ENCODE measurements at places on chromosomes 12 and 14.

GRCh38 chr14:70642303-70643235, 853 bp downstream of the TTC9 start:
- peak; percentile 11 for DNase-seq

DNA sequence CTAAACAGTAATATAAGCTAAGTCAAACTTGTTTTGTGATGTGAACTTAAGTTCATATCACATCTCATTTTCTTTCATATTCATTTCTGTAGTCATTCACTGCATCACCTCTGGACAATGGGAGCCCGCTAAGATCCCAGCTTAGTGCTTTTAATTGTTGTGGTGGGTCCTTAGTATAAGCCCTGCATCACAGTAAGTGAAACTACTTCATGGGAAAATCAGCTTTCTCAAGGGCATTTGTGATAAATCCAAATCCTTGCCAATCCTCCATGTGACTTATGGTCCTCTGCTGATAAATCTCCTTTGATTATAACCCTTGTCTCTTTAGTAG, 98.3 kb downstream of the PLEKHA5 start:
- DNase-seq = no peak

DNA sequence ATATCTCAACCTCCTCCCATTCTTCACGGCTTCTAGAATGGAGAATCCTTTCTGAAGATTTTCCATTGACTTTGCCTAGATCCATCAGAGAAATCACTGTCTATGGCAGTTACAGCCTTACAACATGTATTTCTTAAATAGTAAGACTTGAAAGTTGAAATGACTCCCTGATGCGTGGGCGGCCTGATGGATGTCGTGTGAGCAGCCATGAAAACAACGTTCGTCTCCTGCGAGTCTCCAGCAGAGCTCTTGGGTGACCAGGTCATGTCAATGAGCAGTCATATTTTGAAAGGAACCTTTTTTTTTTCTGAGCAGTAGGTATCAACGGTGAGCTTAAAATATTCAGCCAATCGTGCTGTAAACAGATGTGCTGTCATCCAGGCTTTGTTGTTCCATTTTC, 139.9 kb upstream of the C14orf180 start:
- no peak for DNase-seq

GRCh38 chr14:54446161-54446693, 5.1 kb upstream of the CNIH1 start:
- peak; percentile 89 for DNase-seq

- DNase-seq = no peak
Observed at GRCh38 chr12:69108037-69108436, 131.3 kb upstream of the CPSF6 start.

DNA sequence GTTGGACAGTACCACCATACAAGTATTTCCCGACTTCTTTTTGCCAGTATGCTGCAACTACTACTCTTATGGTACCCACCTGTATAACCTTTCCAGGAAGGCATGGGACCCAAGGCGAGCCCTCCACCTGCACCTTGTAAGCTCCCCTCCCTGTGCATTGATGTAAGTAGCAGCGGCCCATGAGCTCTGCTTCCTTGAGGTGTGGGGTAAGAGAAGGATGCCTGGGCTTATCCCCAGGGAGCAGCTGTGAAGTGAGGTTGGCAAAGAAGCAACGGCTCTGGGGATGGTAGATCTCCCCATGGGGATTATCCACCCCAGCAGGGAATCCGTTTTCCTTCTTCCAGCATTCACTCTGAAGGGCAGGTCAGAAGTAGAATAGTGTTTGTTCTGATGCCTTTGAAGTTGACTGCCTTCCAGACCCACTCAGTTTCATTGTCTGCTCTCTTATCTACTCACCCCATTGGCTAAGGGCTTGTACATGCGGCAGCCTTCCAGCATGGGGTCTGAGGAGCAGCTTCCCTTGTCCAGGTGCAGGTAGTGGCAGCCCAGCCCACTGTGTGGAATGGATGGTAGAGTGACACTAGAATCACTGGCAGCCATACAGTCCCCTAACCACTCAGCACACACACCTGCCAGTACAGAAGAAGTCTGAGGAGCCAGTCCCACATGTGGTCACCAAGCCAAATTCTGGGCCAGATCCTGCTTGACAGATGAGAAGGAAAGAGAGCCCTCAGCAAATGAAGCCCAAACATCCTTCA, 3.4 kb downstream of the CIROP start:
- no peak for DNase-seq

DNA sequence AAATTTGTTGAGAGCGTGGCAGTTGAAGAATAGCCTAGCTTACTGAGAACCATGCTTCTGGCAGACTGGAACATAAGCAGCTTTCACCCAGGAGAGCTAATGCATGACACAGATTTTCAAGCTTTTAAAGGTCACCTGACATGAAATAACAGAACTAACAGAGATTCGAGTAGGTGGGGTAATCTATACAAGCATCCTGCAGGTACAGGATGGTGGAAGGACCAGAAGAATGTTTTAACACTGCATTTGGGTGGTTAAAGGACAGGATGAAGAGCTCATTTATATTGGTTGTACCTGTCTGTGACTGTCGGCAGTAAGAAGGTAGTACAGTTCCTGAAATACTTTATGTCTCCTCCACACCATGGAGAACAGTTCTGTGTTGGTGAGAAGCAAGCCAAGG, 8.9 kb downstream of the PELI2 start:
- DNase-seq = no peak

- DNase-seq = no peak
Observed at GRCh38 chr12:13094367-13094766, 9.1 kb downstream of the GSG1 start.

GRCh38 chr14:62006116-62006731, 244.0 kb downstream of the SNAPC1 start:
- DNase-seq = no peak

GRCh38 chr12:45469902-45470301, 254.0 kb downstream of the ANO6 start:
- DNase-seq = no peak

DNA sequence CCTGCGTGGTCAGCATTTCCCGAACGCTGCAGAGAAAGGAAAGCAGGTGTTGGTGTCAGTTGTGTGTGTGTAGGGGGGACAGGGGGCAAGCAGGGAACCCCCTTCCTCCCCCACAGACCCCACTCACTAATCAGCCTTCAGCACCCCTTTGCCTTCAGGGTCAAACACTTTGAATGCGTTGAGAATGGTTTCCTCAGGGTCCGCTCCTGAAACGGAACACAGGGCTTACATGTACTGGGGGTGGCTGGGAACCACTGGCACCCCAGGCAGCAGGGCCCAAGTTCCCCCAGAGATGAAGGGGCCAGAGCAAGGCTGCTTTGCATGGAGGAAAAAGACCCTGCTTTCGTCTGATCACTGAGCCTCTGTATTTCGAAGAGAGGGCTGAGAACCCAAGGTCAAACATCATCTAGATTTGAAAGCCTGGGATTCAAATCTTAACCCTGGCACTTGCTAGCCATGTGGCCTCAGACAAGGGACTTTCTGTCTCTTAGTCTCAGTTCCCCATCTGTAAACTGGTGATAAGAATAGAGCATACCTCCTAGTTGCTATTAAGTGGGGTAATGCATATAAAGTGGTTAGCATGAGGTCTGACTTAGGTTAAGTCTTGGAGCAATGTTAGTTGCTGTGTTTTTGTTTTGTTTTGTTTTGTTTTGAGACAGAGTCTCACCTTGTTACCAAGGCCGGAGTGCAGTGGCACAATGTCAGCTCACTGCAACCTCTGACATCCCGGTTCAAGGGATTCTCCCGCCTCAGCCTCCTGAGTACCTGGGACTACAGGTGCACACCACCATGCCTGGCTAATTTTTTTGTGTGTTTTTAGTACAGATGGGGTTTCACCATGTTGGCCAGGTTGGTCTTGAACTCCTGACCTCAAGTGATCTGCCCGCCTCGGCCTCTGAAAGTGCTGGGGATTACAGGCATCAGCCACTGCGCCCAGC, 7.0 kb downstream of the MYL2 start:
- DNase-seq = no peak

DNA sequence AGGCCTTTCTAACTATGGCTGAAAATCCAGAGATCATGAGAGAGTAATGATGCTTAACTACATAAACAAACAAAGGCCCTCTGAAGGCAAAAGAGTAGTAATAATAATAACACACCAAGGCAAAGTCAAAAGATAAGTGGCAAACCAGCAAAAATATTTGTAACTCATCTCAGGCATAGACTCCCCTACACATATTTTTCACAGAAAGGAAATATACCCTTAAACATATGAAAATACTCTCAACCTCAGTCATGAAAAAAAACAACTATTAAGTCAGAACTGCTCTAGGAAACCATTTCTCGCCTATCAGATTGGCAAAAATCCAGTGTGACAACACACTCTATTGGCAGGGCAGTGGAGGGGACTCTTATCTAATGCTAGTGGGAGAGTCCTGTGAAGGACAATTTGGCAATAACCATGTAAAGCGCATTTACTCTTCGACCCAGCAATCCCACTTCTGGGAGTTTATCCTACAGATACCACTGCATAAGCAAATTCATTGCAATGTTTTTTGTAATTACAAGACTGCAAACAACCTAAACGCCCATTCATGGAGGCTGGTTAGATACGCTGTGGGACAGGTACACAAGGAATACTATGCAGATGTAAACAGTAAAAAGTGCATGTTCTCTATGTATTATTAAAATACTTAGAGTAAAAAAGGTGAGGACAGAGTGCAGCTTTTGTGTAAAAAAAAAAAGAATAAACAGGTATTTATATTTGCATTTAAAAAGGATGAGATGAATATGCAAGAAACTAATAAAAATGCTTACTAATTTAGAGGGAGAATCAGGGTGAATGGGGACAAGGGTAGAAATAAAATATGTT, 26.0 kb upstream of the IL22 start:
- DNase-seq = no peak

- no peak for DNase-seq
Observed at GRCh38 chr12:87921621-87922020, 107.6 kb downstream of the C12orf50 start.

GRCh38 chr12:7150356-7150755, 20.2 kb downstream of the CLSTN3 start:
- DNase-seq = no peak

- no peak for DNase-seq
Observed at GRCh38 chr12:98399532-98399931, 115.9 kb upstream of the TMPO start.

DNA sequence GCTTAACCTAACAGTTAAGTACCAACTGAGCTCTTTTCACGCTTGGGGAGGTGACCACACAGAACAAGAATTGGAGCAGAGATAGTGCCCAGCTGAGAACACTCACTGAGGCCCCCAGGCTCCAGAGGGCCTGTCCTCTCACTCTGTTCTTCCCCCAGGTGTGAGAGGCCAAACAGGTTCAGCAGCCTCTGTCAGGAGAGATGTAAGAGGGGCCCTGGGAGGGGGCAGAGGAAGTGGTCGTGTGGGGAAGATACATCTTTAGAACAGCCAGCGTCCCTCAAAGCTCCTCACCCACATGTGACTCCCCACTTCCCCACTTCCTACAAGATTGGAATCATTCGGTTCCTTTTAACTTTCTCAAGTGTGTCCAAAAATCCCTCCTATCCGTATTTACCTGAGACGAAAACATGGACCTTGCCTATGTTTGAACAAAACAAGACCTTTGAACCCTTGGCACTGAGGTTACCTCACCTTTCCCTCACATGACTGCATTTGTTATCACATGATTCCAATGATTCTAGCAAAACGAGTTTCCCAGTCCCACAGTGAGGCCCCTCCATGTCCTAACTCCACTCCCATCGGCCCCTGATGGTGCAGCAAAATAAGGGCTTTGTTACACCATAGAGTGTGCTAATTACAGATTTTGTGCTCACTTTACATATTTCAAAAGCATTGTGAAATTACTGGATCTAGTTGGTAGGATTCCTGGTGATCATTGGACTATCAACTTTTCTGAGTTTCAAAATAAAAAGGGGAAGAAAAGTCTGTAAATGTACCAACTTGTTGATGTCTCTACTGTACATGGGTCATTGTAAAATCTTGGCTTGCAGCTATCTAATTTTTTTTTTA, 40.0 kb upstream of the PAPOLA start:
- no peak for DNase-seq

DNA sequence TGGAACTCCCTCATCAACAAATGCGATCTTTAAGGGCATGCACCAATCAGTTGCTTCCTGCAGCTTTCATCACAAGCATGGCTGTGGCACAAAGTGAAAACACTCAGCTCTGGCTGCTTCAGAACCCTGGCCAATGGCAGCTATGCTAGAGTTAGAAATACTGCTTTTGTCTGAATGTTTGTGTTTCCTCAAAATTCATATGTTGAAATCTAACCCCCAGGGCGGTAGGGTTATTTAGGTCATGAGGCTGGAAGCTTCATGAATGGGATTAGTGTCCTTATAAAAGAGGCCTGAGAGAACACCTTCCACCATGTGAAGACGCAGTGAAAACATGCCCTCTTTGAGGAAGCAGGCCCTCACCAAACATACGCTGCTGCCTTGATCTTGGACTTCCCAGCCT, 453.9 kb downstream of the SNAPC1 start:
- DNase-seq = no peak

DNA sequence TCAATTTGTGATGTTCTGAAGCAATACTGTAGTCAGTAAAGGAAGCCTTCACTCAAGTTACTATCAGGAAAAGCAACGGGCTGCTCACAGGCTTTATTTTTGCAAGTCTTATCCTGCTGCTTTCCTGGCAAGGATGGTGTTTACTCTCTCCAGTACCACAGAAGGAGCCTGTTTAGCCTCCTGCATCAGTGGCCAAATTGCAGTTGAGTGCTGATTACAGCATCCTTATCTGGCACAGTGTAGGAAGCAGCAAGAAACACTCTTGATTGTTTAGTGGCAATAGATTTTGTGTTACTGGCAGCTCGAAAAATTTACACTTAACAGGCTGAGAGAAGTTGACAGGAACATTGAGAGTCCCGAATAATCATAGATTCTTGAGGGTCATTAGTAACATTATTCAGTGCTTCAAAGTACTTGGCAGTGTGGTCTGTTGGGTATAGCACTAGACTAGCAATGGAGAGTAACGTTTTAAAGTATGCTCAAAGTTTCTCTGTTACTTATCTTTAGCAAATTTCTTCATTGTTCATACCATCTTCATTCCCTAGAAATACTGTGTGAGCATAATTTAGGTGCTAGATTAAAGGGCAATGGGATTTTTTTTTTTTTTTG, 11.7 kb downstream of the TULP3 start:
- peak; percentile 37 for DNase-seq

DNA sequence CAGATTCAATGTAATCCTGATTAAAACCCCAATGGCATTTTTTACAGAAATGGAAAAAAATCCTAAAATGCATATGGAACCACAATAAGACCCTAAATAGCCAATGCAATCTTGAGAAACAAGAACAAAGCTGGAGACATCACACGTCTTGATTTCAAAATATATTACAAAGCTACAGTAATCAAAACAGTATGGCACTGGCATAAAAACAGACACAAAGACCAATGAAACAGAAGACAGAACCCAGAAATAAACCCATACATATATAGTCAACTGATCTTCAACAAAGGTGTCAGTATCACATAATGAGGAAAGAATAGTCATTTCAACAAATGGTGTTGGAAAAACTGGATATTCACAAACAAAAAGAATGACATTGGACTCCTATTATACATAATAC, 9.4 kb upstream of the ABCC9 start:
- no peak for DNase-seq

GRCh38 chr12:28231248-28231647, 41.0 kb downstream of the CCDC91 start:
- DNase-seq = no peak
